Mammary microvascular endothelial cell (primary cell): ENCODE measurements at places on chromosomes 3 and 15. TPM values are rescaled to one million over a fixed set of nuclear protein-coding genes. Genes with fewer than 3 reads are reported as not detected.

DUOXA2 gene
- total RNA-seq = not detected in 2 replicates

ABHD2 gene
- total RNA-seq = 31.6 and 40.5 TPM in 2 replicates

CHRM5 gene
- not detected in 2 replicates for total RNA-seq

CELF6 gene
- 0.13 TPM in 1 of 2 replicates, not detected in the other for total RNA-seq

CLDND1 gene
- 90.1 and 108 TPM in 2 replicates for total RNA-seq

SLC22A14 gene
- not detected in 2 replicates for total RNA-seq

EFL1 gene
- total RNA-seq = 23.5 and 25.9 TPM in 2 replicates

TRPM1 gene
- under 0.01 and 0.60 TPM in 2 replicates for total RNA-seq

C3orf20 gene
- not detected in 2 replicates for total RNA-seq

PEX5L gene
- not detected in 2 replicates for total RNA-seq

CACNA2D3 gene
- total RNA-seq = not detected in 2 replicates

SLC7A14 gene
- 0.25 and 0.47 TPM in 2 replicates for total RNA-seq

COL6A5 gene
- not detected in 2 replicates for total RNA-seq

LMOD3 gene
- total RNA-seq = not detected in 2 replicates
